ENCODE measurements at places on chromosomes 16 and 17. TPM values are rescaled to one million over a fixed set of nuclear protein-coding genes. Genes with fewer than 3 reads are reported as not detected.

Gene CAVIN1
- 464 TPM for total RNA-seq

Gene WNT9B
- not detected for total RNA-seq

Gene TBC1D3K
- not detected for total RNA-seq

Gene PYDC1
- not detected for total RNA-seq

Gene ABCA9
- not detected for total RNA-seq

Gene MILR1
- not detected for total RNA-seq

Gene MYO15A
- 2.1 TPM for total RNA-seq

All from placental epithelial cell (primary cell).